CD4-positive, alpha-beta T cell treated with Interleukin-4 for 4 hours (primary cell): ENCODE measurements at places on chromosomes 2 and 18.

- no peak for DNase-seq
Measured at GRCh38 chr2:64586054-64586453, 61.9 kb downstream of the AFTPH start.

- DNase-seq: no peak
Measured at GRCh38 chr18:74806700-74807416, 209.2 kb downstream of the ZNF407 start.

DNA sequence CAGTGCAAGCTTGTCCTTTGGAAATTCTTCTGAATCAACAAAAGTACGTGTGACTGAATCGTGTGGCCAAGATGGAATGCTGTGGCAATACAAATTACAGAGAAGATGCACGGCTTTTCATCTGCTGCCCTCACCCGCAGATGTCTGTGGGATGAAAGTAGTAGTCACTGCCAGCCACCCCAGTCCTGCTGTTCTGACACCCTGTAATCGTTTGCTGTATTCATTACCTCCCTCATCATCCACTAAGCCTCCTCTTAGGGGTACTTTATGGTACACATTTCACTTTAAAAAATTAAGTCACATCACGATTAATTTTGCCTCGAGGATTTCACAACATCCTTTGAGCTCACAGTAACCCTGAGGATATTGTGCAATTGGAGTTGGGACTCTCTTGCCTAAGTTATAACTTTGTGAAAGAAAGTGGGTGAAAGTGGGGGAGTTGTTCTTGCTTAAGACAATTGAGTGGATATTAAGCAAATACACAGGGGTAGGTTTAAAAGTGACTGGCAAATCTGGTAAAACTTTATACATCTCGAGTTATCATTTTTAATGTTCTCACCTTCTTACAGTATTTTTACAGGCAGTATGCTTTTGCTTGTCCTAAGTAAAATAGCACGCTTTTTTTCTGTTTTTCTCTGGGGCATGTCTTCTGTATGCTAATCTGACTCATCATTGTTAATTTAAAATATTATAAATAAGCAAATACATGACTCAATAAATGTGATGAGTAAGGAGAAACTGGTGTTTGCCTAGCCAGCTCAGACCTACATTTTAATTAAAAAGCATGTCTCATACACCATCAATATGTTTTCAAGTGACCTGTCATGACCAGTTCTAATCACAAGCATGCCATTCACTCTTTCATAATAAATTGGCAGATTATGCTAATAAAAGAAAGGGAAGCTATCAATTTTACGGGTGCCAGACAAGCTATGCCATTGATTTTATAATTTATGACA lies 680.9 kb downstream of the IRS1 start:
- DNase-seq: no peak

- DNase-seq: no peak
Measured at GRCh38 chr2:29157131-29157530, 41.9 kb downstream of the CLIP4 start.

GRCh38 chr2:8202132-8202531 lies 479.7 kb upstream of the ID2 start:
- no peak for DNase-seq

DNA sequence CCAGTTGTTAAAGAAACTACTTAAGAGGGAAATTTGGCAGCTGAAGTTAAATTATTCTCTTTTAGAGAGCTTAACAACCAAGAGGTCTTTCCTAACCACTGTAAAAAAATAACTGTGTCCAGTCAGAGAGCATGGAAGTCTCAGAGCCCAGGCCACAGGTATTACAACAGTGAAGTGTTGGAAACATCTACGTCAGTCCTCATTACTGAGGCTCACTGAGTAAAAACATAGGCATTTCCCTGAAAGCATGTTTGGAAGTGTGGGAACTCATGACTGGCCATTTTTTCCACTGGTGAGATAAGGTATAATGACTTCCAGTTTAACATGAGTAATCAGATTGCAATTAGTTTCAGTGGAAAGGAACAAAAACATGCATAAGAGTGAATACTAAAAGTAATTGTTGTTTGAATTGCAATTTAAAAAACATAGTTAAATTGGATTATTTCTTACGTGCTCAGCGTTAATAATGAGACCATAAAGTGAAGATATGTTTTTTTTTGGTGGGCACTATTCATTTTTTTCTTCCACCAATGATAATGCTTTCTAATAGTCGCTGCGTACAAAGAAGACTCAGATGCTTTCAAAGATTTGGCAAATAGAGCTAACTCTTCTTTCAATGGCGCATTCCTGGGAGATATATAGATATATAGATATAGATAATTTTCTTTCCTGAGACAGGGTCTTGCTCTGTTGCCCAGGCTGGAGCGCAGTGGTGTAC lies 60.8 kb downstream of the EFEMP1 start:
- no peak for DNase-seq
